ENCODE measurements at places on chromosomes 16 and 17.

DNA sequence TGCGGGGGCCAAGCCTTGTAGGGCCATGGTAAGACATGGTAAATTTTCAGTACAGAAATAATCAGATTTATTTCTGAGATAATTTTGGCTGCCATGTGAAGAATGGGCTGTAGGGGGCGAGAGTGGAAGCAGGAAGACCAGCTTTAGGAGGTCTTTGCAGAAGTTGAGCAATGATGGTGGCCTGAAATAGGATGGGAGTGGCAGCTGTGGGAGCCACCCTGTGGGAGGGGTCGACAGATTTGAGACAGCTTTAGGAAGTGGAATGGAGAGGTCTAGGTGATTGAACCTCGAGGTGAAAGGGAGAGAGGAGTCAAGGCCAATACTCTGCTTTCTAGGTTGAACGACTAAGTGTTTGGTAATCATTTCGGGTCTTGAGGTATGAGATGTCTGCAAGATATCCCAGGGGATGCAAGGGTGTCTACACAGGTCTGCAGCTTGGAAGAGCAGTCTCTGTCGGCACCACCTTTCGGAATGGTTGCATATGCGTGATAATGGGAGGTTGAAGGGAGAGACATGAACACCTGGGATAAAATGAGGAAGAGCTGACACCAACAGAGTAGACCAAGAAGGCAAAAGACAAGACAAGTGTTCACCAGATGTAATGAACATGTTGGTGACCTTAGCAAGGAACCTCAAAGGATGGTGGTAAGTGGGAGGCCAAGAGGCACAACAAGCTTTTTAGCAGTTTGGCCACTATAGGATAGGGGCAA, 4.2 kb upstream of the ATXN7L3 start:
- no peak for DNase-seq

- DNase-seq, result no peak
These were observed 992 bp downstream of the GDPD1 start for GRCh38 chr17:59221159-59221847.

DNA sequence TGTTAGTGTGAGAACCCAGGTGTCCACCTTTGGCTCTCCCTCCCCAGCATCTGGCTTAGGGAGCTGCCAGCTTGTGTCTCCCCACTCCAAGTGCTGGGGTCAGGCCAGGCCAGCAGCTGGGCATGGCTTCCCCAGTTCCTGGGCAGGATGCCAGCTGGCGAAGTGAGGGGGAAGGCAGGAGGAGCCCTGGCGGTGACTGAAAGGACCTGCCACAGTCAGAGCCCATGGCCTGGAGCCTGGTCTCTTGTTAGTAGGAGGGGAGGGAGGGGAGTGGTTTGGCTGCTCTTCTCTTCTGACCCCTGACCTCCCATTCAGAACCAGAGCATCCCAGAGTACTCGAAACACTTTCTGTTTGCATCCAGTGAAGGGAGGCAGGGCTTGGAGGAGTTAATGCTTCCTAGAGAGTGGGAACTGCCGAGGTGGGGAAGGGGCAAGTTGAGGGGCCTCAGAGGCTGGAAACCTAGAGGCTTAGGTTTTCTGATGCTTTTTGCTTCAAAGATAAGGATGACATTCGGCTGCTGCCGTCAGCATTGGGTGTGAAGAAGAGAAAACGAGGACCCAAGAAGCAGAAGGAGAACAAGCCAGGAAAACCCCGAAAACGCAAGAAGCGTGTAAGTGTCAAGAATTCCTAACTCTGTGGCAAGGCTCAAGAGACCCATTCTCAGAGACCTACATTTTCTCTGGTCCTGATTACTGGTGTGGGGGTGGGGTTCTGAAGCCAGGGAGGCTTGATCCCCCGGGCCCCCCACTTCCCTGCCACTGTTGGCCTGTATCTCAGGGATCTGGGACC, 772 bp downstream of the CHD3 start:
- no peak for DNase-seq

DNA sequence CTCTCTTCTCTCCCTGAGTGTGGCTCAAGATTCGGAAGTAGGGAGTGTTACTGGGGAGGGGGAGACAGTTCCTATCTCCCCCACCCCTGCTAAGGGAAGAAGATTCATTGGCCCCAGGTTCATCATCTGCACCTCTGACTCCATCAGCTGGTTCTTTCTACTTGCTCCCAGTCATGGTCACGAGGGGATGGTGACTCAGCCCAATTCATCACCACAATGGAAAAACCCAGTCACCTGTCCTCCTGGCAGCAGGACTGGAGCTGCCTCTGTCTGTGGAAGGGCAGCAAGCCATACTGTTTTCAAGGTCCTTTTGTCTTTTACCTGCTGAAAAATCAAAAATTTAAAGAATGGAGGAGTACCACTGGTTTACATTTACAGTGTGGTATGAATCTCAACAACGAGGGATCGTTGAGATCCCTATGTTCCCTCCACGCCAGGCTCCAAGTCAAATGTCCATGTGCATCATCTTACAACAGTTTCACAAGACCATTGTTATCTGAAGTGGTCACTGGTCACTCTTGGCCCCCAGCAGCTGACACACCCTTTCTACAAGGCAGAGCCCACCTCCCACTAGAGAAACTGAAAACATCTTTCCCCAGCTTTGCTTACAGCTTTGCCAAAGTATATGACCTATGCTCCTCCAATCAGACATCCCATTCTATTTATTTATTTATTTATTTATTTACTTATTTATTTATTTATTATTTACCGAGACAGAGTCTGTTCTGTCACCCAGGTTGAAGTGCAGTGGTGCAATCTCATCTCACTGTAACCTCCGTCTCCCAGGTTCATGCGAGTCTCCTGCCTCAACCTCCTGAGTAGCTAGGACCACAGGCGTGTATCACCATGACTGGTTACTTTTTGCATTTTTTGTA, 40.4 kb upstream of the NDRG4 start:
- no peak for DNase-seq

DNA sequence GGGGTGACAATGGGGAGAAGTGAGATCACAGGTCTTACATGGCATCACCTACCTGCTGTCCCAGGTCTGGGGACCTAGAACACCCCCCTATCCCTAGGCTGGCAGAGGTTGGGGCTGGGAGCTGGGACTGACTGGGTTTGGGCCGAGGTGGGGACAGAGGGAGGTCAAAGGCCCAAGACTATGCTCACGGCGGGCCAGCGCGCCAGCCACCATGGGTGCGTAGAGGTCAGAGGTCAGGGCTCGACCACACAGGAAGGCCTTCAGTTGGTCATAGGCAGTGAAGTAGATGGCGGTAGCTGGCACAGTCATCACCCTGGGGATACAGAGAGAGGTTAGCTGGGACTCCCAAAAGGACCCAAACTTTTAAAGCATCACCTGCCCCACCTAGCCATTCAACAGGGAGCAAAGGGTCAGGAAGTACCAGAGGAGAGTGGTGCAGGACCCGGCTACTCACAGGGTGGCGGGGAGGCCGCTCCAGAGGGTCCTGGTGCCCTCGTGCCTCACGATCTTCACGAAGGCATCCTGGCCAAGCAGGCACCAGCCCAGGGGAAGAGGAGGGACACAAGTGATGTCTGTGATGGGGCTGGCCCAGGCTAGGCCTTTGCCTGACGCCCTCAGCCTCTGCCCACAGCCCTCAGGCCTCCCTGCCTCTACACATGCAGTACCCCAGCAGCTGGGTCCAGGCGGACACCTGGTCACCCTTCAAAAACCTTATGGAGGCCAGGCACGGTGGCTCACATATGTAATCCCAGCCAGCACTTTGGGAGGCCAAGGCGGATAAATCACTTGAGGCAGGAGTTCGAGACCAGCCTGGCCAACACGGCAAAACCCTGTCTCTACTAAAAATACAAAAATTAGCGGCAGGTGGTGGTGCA, 3.1 kb downstream of the SLC25A39 start:
- DNase-seq, result no peak

GRCh38 chr16:1054660-1055556, 17.6 kb upstream of the SSTR5 start:
- DNase-seq, result no peak

DNA sequence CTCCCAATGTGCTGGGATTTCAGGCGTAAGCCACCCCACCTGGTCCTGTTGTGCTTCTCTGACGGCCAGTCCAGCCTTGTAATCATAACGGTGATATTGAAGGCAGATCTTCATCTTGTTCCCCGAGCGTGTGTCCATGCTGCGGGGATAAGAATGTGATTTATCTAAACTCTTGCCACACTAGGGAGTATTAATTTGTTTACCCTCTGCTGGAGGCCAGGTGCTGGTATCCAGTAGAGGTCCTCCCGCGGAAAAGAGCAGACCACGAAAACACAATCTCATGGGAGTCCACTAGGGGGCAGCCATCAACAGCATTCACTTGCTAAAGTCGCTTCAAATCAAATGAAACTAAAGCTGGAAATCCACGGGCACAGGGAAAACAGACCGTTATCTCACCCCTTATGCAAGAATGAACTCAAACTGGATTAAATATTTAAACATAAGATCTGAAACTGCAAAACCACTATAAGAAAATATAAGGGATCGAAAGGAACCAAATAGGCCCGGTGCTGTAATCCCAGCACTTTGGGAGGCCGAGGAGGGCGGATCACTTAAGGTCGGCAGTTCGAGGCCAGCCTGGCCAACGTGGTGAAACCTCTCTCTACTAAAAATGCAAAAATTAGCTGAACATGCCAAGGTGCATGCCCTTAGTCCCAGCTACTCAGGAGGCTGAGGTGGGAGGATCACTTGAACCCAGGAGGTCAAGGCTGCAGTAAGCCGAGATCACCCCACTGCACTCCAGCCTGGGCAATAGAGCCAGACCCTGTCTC, 22.3 kb upstream of the RBBP6 start:
- no peak for DNase-seq

GRCh38 chr17:56594320-56595107, 1.0 kb downstream of the NOG start:
- no peak for DNase-seq

- no peak for DNase-seq
These were observed 321.9 kb upstream of the CDH5 start for GRCh38 chr16:66044556-66044955.

GRCh38 chr17:50027881-50028735, 27.8 kb upstream of the ITGA3 start:
- no peak for DNase-seq

- DNase-seq, result no peak
These were observed 11.9 kb downstream of the SEC14L5 start for GRCh38 chr16:4970010-4970409.

GRCh38 chr17:45221081-45222013, at the start of gene FMNL1:
Gene FMNL1 (plus strand): TSS chr17:45221885. CDS start chr17:45222125, 240 bp downstream.
- DNase-seq, result no peak

DNA sequence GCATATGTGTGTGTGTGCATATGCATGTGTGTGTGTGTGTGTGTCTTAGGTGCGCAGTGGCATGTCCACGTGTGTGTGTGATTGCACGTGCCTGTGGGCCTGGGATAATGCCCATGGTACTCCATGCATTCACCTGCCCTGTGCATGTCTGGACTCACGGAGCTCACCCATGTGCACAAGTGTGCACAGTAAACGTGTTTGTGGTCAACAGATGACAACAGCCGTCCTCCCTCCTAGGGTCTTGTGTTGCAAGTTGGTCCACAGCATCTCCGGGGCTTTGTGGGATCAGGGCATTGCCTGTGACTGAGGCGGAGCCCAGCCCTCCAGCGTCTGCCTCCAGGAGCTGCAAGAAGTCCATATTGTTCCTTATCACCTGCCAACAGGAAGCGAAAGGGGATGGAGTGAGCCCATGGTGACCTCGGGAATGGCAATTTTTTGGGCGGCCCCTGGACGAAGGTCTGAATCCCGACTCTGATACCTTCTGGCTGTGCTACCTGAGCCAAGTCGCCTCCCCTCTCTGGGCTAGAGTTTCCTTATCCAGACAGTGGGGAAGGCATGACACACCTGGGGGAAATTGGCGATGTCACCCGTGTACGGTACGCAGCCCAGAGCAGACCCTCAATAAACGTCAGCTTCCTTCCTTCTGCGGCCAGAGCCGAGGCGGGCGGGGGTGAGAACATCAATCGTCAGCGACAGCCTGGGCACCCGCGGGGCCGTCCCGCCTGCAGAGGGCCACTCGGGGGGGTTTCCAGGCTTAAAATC, 47.6 kb downstream of the IL21R start:
- DNase-seq, result no peak

DNA sequence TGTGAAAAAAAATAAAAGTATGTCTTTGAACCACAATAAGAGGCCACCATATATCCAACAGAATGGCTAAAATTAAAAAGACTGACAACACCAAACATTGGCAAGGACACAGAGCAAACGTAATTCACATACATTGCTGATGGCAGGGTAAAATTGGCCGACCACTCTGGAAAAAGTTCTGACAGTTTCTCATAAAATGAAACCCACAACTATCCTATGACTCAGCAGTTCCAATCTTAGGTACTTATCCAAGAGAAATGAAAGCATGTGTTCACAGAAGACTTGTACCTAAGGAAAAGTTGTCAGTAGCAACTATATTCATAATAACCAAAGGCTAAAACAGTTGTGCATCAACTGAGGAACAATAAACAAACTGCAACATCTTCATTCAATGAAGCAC, 357.3 kb upstream of the XYLT1 start:
- DNase-seq, result no peak

DNA sequence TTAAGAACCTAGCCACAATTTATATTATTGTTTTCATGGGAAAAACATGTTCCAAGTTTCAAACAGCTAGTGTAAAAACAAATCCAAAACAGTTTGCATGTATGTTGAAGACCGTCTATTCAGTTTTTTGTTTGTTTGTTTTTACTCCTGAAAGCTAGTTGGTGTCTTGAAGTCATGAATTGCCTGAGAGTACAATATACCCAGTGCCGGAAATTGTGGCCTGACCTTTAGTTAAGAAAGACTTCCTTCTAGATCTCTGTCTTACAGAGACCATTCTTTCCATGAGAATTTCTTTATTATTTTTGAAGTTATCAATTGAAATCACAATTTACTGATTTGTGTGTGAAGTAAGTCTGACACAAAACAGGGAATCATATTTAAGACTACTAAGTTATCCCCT, 474.8 kb downstream of the KCNJ2 start:
- no peak for DNase-seq

- DNase-seq, result no peak
These were observed 30.6 kb downstream of the RNF213 start for GRCh38 chr17:80291260-80291659.

- DNase-seq, result no peak
These were observed 797 bp downstream of the GRB7 start for GRCh38 chr17:39738568-39738901.

DNA sequence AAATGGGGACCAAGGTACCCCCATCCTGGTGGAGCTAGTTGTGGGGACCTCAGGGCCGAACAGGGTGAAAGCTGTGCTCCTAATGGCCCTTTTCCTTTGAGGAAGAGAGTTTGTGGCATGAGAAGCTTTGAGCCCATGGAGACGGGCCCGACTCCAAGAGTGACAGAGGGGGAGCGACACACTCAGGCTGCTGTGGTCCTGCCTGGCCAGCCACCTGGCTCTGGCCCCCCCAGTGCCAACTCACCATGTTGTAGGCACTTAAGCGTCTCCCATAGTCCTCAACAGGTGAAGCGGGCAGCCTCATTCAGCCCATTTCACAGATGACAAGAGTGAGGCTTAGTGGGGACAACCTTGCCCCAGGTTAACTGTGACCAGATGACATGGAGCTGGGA, 1.6 kb downstream of the IL21R start:
- DNase-seq, result no peak

DNA sequence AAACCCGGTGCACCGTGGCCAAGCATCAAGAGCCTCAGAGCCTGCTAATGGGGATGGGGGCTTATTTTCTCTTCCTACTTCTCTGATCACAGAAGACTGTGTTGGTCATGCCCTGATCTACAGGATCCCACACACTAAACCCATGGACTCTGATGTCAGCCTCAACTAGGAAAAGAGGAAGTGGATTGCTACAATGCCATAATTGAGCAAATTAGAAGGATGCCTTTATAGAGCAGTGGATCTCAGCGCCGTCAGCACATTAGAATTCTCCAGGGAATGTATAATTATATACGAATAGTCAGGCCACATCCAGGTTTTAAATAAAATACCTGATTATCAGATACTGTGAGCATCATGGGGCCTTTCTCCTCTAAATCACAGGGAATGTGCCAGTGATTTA, 64.8 kb downstream of the VAT1L start:
- DNase-seq, result no peak

Measured in cortex of kidney (tissue), 1 donor.